Stimulated activated CD8-positive, alpha-beta memory T cell treated with anti-CD3 and anti-CD28 coated beads, Interleukin-7, amount 100 ng/mL, for 24 hours (primary cell): ENCODE measurements at places on chromosomes 5 and 9.

- no peak for DNase-seq
Observed at GRCh38 chr5:38745836-38746732, 99.7 kb upstream of the OSMR start.

- no peak for DNase-seq
Observed at GRCh38 chr5:163659568-163659902, 154.1 kb downstream of the MAT2B start.

DNA sequence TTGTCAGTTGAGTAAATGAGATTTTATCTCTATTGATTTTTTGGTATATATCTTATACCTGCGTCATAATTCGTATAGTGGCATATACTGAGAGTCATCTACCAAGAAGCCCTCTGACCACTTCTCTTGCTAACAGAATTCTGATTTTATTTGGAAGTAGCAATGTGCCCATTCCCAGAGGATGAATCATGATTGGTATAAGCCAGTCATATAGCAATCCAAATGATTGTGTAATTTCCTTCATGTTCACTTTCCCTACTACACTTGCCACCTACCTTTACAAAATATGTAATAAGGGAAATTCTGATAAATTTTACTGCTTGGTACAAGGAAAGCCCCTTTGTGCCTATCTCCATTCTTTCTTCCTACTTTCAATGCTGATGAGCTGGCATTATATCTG lies 16.1 kb upstream of the ZNF462 start:
- no peak for DNase-seq

- DNase-seq, result no peak
Observed at GRCh38 chr9:124749781-124750180, 21.3 kb downstream of the NR6A1 start.

GRCh38 chr9:129487658-129488483 lies 133.0 kb downstream of the C9orf50 start:
- no peak for DNase-seq

- no peak for DNase-seq
Observed at GRCh38 chr9:33461492-33461891, 12.2 kb downstream of the NOL6 start.
